Right cardiac atrium (tissue), 5 donors: ENCODE measurements at places on chromosomes 6 and 20. TPM values are rescaled to one million over a fixed set of nuclear protein-coding genes. Genes with fewer than 3 reads are reported as not detected.

- no peak for DNase-seq
These were observed 96.1 kb downstream of the NKAIN2 start for GRCh38 chr6:123899745-123900144.

- no peak for DNase-seq
These were observed 1.8 kb downstream of the TPD52L1 start for GRCh38 chr6:125155344-125155743.

DNA sequence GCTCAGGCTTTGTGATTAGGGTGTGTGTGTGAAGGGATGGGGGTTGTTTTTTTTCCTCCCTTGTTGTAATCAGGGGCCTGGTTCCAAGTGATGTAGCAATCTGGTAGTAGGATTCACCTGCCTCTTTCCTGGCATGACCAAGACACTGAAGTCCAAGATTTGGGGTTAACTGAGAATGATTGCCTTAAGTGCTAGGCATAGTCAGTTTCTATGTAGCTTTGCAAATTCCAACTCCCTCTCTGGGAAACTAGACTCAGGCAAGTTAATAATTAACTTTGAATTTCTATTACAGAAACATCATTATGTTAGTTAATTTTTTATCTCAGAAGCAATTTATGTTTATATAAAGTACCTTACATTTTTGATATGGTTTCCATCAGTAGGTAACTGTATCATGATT lies 43.6 kb downstream of the NUS1 start:
- DNase-seq: no peak

- DNase-seq: no peak
These were observed 522.4 kb downstream of the HDGFL1 start for GRCh38 chr6:23091795-23092194.

- peak; percentile 59 for DNase-seq
These were observed 55.0 kb downstream of the KIF13A start for GRCh38 chr6:17932330-17932852.

GRCh38 chr20:37958856-37959520 lies 56.1 kb downstream of the VSTM2L start:
- DNase-seq: no peak

DNA sequence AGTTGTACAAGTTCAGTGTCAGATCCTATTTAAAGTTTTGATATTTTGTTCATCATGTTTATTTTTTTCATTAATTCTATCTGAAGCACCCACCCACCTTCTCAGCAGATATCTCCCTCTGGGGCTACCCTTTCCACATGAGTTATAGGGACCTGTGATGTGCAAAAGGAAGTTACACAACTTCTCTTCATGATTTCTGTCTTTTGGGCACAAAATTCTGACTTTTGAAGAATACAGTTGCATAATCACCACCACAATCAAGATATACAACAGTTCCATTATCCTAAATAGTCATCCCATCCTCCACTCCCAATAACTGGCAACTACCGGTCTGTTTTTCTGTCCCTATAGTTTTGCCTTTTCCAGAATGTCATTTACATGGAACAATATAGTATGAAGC lies 13.8 kb upstream of the FUCA2 start:
- no peak for DNase-seq

- DNase-seq: no peak
These were observed 11.1 kb downstream of the TMEM74B start for GRCh38 chr20:1173698-1174097.

- no peak for DNase-seq
These were observed 97.1 kb upstream of the PTPN1 start for GRCh38 chr20:50413088-50413500.

KCNS1 gene
- 0.27 TPM for polyA plus RNA-seq

SLC32A1 gene
- polyA plus RNA-seq: not detected

NKX2-2 gene
- polyA plus RNA-seq: not detected

CST5 gene
- polyA plus RNA-seq: not detected
